ENCODE measurements at places on chromosomes 1 and 21.

DNA sequence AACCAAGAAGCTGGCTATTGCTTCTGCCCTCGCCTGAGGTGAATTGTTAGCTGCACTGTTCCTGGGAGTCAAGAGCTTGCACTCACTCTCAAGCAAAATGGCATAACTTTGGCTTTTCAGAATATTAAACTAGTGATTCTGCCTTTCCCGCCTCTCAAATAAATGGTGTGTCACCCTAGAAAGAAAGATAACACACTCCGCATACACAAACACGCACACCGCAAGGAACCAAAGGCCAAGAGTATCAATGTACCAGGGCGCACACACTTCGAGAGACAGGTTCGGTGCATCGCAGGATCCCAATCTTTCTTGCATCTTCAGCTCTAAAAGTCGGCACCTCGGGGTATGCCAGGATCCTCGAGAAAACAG is 470 bp upstream of the RTCA start:
- peak; percentile 82 for DNase-seq

DNA sequence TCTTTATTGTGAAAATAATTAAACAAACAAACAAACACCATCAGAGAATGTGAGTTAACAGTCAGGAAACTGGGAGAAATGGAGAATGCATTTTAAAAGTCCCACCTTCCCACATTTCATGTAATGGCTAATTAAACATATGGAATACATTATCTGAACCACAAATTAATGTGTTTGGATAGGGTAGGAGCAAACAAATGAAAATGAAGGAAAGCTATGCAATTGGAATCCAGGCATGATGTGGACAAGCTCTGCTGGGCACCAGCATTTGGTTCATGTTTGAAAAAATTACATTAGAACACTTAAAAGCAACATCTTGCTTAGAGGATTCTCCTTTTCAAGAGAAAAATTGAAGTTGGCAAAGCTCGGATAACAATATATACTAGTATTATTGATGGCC is 628.1 kb downstream of the LMO4 start:
- no peak for DNase-seq

GRCh38 chr1:1624443-1625403 is 7.2 kb upstream of the MMP23B start:
- DNase-seq = no peak

- DNase-seq = no peak
Observed at GRCh38 chr1:9701665-9702064, 50.1 kb downstream of the PIK3CD start.

- DNase-seq = no peak
Observed at GRCh38 chr1:196409586-196409985, 198.7 kb downstream of the KCNT2 start.

- no peak for DNase-seq
Observed at GRCh38 chr1:15341634-15342407, 67.9 kb upstream of the EFHD2 start.

DNA sequence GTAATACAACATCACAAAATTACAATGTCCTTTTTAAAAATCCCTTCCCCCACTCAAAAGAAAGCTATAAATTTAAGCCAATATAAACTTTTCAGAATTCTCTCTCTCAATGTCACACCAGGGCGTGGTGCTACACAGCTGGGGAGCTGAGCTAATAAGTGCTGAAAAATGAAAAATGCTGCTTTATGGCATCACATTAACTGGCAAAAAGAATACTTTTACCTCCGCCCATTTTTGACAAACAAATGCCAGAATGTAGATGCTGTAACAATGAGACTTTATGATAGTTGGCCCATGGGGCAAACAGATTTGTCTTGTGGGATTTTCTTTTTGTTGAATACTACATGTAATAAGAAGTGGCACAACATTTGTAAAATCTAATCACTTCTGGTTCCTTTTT is 12.7 kb upstream of the LYPLAL1 start:
- DNase-seq = no peak

Data from erythroblast (primary cell).